Astrocyte of the hippocampus (primary cell): ENCODE measurements at places on chromosomes 4 and X.
A peak's percentile ranks its signal among the peaks of the same experiment; 100 is the strongest.

DNA sequence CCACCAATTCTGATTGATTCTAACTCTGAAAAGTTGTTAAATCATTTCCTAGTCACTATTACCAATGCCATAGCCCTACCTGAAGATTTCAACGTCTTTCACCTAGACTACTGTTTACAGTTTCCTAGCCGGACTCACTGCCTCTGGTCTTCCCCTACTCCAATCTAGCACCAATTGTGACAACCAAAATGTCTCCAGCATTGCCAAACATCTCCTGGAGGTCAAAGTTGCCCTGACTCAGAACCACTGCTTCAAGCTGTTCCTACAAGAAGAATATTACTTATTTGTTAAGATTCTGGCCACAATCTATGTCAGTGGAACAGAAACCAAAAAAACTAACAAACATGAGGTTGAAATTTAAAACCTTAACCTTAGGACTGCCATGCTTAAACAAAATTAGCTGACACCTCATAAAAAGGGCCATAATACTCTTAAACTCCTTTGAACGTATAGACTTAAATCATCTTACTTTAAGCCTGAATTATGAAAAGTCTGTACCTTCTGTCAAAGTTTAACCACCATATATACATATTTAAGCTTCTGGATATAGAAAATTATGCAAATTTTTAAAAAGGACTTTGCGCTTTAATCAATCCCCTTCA, 2.1 kb downstream of the PDS5A start:
- DNase-seq: no peak

GRCh38 chrX:48901069-48901468, 3.3 kb downstream of the PQBP1 start:
- no peak for DNase-seq

- no peak for DNase-seq
These were observed 207.4 kb upstream of the CXCL13 start for GRCh38 chr4:77398256-77398655.

DNA sequence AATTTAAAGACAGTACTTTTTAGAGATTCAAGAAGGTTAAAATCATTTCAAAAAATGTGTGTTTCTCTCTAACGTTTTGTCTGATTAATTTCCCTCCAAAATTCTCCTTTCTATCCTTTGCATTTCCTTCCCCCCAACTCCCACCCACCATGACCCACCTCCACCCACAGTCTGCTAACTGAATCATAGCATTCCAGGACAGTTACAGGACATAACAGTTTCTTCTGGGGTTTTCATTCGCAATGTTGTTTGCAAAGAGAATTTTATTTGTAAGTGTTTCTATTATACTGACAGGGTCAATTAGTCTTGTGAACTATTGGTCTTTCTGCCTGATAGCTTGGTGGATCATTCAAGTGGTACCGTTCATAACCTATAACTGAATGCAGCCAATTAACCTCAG, 53.7 kb downstream of the ANAPC10 start:
- peak; percentile 38 for DNase-seq
